Posterior vena cava (tissue), 2 donors: ENCODE measurements at places on chromosomes 2 and 18. TPM values are rescaled to one million over a fixed set of nuclear protein-coding genes. Genes with fewer than 3 reads are reported as not detected.
A peak's percentile ranks its signal among the peaks of the same experiment; 100 is the strongest.

Gene LIMS4
- 2.4 TPM for total RNA-seq

Gene SLC16A14
- total RNA-seq: 5.9 TPM

Gene TMEM163
- total RNA-seq: 0.24 TPM

- peak; percentile 78 for DNase-seq
These were observed 277.1 kb upstream of the CCDC68 start for GRCh38 chr18:55236150-55236931.

DNA sequence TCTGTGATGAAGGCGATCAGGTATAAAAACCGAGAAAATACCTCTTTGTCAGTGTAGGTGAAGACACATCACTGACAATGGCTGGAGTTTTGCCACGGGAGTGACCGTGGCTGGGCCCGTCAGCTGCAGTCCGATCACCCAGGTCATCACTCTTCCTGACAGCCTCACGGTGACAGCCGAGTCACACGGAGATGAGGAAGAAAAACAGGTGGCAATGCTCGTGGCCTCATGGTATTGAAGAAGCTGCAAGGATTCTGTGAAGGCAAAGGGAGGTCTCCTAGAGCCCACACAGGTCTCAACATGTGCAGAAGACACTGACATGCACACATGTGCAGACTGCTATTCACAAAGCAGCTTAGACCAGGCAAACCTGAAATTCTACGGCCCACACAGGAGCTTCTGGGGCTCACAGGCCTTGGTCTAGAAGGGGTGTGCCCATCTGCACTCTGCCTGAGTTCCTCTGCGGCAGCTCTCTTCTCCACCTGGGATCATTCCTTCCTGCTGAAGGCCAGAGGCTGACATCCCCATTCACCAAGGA is 7.4 kb downstream of the COPS9 start:
- DNase-seq: no peak

DNA sequence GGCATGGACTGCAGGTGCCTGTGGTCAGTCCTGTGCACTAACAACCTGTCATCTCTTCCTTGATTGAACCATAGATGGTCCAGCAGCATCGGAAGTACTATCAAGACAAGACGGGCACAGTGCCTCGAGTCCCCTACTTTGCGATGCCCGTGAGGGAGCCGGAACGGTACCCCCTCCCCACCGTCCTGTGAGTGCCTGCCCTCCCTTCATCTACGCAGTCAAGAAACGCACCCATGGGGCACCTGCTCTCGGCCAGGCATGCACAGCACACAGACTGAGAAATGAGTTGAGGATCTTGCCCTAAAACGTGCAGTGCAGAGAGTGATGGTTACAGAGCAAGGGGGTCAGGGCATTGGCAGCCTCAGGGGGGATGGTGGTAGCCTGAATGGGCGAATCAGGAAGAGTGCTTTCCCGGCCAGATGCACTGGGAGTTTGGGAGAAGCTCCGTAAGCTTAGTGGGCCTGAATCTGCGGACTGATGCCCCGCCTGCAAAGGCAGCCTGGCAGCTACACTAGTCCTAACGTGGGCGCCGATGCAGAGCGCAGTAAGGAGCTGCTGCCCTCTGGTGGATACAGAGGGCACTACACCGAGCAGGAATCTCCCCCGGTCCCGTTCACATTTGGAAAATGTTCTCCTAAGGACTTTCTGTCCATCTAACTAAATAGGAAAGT is 63.6 kb downstream of the CIB4 start:
- peak; percentile 90 for DNase-seq

DNA sequence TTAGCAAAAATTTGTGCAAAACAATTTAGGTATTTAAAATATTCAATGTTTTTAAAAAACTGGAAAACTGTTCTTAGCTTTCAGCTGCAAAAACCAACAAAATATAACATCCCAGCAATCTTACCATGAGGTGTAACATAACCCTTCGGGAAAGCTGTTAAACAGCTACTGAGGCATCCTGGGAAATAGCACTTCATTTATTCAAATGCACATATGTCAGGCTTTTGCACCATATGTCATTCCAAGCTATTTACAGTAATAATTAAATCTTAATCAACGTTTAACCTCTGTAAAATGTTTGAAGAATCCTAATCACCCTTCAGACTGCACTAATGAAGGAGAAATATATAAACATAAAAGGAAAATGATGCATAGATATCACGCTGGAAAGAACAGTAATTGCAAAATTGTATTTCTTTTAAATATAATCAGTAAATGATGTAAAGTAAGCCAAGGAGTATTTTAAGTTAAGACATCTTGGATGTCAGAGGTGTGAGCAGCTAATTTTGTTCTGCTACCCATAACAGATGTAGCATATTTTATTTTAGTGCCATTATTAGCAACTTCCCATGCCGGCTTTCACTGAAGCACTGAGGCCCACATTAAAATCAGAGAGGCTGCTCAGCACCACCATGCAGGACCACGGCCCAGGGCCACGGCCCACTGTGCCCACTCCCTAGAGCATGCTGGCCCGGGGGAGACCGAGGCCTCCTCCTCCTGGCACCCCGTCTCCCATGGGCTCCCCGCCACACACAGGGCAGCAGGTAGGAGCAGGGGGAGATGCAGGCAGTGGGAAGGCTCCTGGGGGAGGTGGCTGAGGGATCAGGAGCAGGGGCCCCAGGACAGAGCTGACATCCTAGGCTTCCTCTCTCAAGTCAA is 30.9 kb downstream of the EMX1 start:
- no peak for DNase-seq

DNA sequence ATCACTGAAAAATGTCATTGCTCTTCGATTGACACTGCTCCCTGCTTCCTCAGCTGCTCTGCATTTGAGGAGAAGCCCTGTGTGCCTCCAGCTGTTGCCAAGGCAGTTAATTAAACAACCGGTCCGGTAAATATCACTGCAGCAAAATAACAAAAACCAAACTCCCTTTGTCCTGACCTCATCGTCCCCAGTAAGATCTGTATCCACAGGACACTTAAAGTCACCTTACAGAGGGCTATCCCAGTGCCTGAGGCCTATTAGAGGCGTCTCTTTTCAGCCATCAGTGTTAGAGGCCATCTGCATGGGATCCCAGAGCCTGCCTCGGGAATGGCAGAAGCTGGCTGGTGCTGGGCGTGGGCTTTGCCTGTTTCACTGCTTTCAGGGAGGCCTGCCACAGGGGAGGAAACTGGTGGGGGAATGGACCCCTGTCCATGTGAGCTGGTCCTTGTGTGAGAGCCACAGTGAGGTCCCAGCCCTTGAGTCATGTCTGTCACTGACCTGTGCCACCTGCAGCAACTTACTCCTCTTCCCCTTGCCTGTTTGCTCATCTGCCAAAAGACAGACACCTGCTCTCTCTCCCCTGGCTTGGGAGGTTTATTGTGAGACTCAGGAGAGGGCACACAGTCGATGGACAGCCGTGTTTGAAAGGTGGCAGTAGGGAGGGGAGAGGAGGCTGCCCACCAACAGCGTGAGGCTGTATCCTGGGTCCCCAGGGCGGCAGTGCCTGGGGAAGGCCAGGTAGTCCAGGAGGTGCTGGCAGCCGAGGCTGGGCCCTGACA is 117.7 kb upstream of the MCFD2 start:
- DNase-seq: no peak

Gene NYAP2
- not detected for total RNA-seq

Gene PRKAG3
- total RNA-seq: not detected

- no peak for DNase-seq
These were observed 217.6 kb upstream of the FIGN start for GRCh38 chr2:163953390-163953907.

Gene REEP1
- total RNA-seq: 55.2 TPM

DNA sequence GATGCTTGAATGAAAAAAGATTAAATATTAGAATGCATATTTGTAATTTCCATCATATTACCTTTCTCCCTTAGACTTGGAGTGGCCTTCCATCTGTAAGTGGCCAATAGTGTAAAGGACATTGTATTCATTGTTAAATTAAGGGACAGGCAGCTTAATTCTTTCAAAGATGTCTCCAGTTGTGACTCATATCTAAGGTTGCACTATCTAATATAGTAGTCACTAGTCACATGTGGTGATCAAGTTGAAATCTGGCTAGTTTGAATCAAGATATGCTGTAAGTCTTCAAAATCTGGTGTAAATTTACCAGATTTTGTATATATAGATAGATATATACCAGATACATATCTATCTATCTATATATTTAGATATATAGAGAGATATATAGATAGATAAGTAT is 52.4 kb upstream of the AGPS start:
- DNase-seq: no peak

- no peak for DNase-seq
These were observed 130.8 kb upstream of the LGALSL start for GRCh38 chr2:64323197-64323596.

DNA sequence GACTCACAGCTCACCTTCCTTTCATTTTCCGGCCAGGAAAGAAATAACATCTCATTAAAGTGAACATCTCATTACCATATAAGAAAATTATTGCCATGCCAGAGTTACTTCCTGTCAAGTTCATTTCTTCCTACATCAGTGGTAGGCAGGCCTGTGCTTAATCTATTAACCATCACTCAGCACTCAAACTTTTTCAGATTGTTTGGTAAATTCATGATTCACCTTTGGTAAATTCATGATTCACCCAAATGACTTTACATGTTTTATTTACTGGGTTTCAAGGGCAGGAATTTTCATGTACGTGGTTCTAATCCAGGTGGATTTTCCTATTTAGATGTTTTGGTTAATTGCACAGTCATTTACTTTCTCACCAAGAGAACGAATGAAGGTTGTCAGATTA is 116.5 kb downstream of the CSRNP3 start:
- DNase-seq: no peak

DNA sequence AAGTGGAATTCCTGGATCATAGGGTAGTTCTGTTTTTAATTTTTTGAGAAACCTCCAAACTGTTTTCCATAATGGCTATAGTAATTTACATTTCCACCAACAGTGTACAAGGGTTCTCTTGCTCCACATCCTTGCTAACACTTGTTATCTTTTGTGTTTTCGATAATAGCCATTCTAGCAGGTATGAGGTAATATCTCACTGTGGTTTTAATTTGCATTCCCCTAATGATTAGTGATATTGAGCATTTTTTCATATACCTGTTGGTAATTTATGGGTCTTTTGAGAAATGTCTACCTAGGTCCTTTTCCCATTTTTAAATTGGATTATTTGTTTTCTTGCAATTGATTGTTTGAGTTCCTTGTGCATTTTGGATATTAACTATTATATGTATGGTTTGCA is 39.6 kb downstream of the DIS3L2 start:
- no peak for DNase-seq

- DNase-seq: no peak
These were observed 16.7 kb upstream of the MRO start for GRCh38 chr18:50836521-50836957.

DNA sequence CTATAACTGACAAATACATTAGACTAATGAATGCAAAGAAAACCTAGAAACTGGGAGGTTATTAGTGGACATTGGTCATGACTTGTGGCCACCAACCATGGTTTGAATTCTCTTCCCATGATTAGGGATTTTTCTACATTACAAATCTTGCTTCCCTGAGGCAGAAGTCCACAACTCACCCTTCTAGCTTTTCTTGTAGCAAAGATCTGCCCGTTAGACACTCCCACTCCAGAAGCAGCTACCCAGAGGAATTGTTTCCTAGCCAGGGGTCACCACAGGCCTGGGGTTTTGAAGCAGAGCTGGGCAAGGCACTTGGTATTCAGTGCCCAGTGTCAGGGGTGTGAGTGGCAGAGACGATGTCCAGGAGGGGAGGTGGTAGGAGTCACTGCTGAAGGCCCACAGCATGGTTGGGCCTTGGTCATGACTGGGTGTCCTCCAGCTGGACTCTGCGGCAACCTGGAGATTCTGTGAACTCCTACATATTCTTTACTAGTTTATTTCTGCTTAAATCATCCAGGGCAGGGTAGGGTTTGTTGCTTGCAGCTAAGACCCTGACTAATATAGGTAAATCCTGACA is 54.9 kb downstream of the ACTR2 start:
- DNase-seq: no peak

DNA sequence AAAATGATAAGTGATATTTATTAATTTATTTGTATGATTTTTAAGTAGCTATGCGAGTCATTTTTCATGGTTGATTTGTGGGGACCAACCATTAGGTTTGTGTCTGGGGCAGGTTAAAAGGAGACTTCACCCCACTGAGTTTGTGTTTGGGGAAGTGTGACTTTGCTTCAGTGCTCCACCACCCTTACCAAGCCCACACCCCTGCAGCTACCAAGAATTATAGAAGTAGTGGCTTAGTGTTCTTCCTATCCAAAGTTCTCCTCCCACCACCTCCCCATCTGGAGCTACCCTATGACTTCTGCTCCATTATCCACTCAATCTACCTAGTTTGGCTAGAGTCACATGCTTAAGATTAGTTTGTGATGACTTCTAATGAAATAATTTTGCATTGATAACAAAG is 182.1 kb upstream of the ZEB2 start:
- DNase-seq: no peak

Gene RELCH
- 24.9 TPM for total RNA-seq

Gene CFLAR
- total RNA-seq: 140 TPM

- peak; percentile 83 for DNase-seq
These were observed 136.7 kb downstream of the NFATC1 start for GRCh38 chr18:79532313-79533007.

DNA sequence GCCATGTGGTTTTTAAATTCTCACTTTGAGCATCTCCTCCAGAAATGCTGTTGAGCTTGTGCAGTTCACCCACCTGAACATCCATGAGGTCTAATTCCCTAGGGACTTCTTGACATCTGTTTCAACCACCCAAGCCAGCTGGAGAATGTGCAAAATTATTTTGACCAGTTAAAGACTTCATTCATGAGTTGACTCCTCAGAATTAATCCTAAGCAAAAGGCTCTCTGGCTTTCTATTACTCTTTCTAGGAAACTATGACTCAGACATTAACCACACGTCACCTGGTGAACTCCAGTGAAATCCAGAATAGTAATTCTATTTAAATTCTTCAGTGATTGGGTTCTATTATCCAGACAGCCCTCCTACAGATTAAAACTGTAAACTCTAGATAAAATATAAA is 247.5 kb downstream of the NBAS start:
- no peak for DNase-seq

Gene AKAIN1
- total RNA-seq: not detected

GRCh38 chr18:65661391-65661790 is 89.4 kb upstream of the CDH7 start:
- DNase-seq: no peak

Gene NFATC1
- total RNA-seq: 26.9 TPM

DNA sequence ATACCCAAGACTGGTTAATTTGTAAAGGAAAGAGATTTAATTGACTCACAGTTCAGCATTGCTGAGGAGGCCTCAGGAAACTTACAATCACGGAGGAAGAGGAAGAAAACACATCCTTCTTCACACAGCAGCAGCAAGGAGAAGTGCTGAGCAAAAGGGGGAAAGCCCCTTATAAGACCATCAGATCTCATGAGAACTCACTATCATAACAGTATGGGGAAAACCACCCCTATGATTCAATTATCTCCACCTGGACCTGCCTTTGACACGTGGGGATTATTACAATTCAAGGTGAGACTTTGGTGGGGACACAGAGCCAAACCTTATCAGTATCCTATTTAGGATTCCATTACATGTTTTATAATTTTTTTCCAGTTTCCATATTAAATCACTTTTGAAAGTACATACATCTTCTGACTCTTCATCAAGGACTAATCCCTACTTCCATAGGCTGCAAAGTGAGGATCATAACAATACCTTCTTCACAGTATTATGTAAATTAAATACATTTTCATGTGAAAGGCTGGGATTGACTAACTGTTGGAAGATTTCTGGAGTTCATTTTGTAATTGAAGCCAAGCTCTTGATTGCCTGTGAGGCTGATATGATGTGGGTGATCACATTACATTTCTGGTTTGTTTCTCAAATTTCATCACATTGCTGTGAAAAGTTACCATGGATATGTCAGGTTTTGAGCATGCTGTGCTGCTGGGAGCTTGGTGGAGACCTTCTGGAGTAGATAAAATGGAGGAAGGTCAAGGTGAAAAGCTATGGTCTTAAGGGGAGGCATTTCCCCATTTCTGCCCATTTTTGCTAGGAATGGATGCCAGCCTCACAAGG is 31.7 kb upstream of the CERS6 start:
- DNase-seq: no peak
